ENCODE measurements at places on chromosomes 3 and 15.

GRCh38 chr3:45082142-45082538, 56.0 kb downstream of the CLEC3B start:
- DNase-seq: no peak

DNA sequence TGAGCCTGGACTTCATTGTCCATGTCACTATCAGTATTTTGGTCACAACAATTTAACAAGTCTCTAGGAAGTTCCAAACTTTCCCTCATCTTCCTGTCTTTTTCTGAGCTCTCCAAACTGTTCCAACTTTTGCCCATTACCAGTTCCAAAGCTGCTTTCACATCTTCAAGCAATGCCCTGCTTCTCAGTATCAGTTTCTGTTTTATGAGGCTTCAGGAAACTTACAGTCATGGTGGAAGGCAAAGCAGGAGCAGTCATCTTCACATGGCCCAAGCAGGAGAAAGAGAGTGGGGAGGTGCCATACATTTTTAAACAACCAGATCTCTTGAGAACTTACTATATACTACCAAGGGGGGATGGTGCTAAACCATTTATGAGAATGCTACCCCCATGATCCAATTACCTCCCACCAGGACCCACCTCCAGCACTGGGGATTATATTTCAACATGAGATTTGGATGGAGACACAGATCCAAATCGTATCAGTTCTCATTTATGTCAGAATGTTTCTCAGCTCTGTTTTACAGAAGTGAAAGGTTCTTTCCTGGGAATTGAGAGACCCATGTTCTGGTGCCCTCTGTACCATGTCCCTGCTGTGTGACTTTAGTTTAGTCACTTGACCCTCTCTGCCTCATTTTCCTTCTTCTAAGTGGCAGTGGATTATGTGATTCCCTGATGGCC, 169.7 kb downstream of the PLCL2 start:
- DNase-seq: no peak

DNA sequence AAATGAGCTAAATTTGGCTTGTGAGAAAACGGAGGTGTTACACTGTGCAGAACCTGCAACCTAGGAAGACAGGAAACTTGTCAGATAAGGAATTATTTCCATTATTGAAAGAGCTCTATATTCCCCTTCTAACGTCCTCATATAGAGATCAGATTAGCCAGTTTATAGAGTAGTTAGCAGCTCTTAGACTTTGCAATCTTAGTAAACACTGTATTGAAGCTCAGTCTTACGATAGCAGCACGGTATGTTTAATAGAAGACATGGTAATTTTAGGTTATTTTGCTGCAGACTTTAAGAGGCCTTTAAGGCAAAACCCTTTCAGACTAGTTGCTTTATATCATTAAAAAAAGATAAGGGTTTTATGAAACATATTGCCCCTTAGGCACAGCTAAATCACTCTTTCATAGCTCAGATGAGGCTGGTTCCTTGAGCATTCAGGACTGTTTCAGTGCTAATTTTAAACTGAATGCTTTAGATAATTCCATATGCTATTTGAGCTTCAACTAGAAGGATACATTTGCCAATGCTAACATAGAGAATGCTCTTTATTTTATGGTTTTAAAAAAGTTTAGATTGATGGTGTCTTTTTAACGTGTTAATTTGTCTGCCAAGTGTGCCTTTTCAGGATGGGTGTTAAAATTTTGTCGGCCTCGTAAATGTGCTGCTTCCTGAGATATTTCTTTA, 234.3 kb downstream of the PYDC2 start:
- DNase-seq: no peak

- no peak for DNase-seq
Measured at GRCh38 chr3:113660896-113661295, 35.5 kb downstream of the USF3 start.

GRCh38 chr3:153215966-153216365, 53.9 kb downstream of the RAP2B start:
- no peak for DNase-seq

GRCh38 chr15:58551084-58551763, 119.4 kb downstream of the LIPC start:
- DNase-seq: peak; percentile 29

GRCh38 chr15:88696254-88696653, 57.4 kb downstream of the ISG20 start:
- no peak for DNase-seq

GRCh38 chr15:90570643-90571042, 40.9 kb downstream of the CRTC3 start:
- no peak for DNase-seq

- DNase-seq: no peak
Measured at GRCh38 chr3:24336101-24336500, 158.5 kb downstream of the THRB start.

DNA sequence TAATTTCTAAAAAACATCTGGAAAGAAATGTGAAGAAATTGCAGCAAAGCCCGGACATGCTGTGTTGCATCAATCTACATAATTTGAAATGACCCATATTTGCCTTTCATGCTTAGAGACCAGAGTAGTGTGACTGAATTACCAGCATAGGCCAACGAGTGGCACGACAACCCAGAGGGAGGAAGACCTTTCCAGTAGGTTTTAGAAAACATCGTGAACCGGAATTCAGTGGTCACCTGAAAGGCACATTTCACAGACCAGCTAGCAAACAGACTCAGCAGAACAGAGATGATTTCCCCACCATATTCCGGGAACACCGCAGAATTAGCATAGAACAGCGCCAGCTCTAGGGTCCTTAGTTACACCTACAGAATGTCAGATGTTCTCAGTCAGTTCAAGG, 620.0 kb upstream of the ZNF385D start:
- DNase-seq: no peak

GRCh38 chr3:196016485-196016884, 65.4 kb downstream of the TFRC start:
- DNase-seq: no peak

DNA sequence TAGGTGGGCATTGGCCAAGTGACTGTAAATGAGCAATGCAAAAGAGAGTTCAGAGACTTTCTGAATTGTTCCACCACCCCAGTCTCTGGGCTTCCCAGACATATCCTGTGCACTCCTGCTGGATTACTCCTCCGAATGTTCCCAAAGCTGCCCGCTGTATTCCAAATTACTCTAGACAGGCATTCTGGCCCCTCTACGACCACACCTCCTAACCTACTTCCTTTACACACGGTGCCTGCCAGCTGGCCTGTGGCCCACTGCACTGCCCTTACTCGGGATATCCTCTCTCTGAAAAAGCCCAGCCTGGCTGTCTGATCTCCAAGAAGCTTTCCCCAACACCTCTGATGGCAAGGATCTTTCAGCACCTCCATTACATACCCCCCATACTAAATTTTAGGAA, 66.6 kb downstream of the DUT start:
- no peak for DNase-seq

GRCh38 chr3:135636596-135636995, 328.9 kb upstream of the PPP2R3A start:
- DNase-seq: no peak

DNA sequence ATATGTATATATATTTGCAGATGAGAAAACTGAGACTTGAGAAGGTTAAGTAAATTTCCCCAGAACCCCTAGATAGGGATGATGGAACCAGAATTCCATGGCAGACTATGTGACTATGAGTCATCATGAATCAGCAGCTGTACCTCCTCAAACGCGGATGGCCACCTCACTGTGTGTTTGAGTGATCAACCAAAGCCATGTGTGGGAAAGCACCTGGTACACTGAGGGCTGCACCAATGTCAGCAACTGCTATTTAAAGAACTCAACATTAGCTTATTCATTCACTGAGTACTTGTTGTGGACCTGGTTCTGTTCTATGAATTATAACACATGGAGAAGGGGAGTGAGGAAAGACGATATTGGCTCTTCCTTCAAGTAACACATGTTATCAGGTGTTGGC, 377.0 kb downstream of the GAP43 start:
- peak; percentile 79 for DNase-seq

DNA sequence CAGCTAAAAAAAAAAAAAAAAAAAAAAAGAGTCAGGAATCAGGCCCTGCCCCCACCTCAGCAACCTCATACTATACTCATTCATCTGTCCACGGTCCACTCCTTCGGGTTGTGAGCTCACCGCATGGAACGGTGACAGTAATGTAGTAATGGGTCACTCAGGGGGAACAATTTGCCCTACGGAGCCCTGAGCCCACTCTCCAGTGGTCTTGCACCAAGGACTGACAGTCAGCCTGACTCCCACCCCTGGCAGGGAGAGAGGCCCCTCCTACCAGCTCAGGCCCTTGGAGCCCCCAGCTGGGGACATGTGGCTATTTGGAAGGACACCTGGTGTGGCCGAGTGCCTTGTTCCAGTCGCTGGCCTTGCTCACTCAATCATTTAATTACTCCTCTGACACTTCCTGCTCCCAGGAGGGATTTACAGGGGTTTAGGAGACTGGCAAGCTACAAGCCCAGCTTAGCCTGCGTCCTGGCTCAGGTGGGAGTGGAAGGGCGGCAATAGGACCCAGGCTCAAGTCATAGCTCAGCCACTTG, 19.9 kb upstream of the CACNA2D2 start:
- DNase-seq: no peak

DNA sequence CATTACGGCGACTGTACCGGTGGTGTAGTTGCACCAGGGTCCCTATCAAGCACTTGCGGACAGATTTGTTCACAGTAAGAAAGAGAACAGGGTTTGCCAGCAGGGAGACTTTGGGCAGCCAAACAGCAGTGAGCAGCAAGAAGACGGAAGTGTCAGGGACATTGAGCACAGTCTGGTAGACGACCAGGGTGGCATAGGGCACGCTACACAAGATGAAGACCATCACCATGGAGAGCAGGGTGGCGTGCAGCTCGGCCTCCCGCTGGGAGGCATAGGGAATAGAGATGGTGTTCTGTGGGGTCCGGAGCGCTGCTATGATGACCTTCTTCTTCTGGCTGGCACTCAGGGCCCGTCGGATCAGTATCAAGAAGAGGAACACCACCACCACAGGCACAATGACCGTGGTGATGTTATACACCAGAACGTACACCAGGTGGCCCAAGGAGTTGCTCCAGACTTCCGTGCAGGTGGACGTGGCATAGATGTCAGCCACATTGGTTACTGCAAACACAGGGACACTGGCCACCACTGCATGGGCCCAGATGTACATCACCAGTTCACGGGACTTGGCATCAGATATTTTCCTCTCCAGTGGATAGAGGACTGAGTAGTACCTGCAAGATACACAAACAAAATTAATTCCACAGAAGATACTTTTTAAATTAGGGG, 19.1 kb upstream of the FSIP1 start:
- no peak for DNase-seq

- DNase-seq: no peak
Measured at GRCh38 chr3:102536456-102536855, 101.6 kb downstream of the ZPLD1 start.

- DNase-seq: no peak
Measured at GRCh38 chr3:112984485-112984884, 6.3 kb upstream of the GTPBP8 start.

- DNase-seq: no peak
Measured at GRCh38 chr3:98032265-98032664, 2.9 kb downstream of the GABRR3 start.

- DNase-seq: peak; percentile 43
Measured at GRCh38 chr15:101394654-101395053, 94.9 kb downstream of the PCSK6 start.

- DNase-seq: no peak
Measured at GRCh38 chr3:140285380-140285779, 350.4 kb downstream of the CLSTN2 start.

DNA sequence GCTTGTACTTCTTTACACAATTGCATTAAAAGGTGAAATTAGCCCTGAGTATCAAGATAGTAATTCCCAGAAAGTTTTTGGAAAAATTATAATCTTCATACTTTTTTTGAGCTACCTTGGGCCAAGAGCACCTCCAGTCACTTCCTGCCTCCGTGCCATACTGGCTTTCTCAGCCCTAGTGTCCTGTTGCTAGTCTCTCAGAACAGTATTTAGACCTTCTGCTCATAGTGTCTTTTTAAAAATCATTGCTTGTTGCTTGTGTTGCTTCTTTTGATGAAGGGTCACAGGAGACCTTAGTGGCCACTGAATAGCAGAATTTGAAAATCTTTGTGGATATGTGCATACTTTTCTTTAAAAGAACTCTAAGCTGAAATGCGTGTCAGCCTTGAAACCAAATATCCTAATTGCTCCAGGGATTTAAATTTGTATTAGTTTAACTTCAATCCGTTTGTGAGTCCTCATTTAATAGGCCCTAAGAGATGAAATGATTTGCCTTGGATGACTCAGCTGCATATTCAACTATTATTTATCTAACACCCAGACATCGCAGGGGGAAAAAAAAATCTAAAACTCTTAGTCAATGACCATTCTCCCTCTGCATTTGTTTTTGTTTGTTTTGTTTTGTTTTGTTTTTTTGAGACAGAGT, 29.1 kb upstream of the LXN start:
- DNase-seq: no peak

DNA sequence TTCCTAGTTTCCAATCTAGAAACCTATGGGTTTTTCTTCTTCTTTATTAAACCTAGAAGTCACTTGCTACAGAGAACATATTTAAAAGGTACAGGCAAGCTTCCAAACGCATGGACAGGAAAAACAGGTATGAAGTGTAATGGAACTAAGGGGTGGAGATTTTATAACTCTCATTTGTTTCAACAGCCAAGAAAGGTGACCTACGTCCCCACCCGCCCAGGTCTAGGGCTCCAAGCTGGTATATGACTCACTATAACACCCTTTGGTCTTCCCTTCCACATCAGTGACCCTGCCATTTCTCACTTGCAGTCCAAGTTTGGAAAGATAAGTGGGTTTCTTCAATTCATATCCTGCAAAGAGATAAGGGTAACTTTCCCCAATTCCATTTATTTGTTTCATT, 6.0 kb upstream of the LIPH start:
- DNase-seq: no peak

DNA sequence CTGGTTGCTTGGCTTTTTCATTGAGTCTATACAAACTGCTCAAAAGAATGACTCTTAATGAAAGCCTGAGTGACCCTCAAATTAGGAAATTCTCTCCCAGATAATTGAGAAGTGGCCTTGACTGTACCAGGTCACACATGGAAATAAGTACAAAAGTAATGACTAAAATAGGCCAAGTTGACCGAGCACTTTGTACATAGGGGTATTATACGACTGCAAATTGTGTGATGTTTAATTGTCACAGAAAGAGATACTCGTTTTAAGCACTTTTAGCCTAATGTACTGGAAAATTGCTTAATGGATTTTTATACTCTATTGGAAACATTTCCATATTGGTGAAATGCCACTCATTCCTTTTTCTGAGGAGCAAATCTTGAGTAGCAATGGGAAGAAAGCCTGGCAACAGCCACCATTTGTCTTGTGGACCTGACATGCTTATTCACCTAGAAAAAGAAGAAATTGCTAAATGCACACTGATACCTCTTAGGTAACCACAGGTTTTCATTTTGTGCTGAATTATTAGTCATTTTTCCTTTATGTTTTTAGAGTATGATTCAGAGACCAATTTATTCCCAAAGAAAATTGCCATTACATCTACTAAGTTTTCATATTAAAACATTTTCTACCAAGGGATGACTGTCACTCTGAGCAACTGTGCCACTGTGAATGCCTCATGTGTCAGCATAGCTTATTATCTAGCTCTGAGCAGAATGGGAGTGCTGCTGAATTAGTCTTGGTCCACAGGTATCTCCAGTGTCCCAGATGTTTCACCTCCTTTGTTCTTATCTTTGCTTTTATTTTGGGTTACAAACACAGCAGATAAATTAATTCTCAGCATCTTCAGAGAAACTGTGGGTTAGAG, 8.9 kb upstream of the PXK start:
- no peak for DNase-seq

Measured in islet precursor cell (in vitro differentiated cells).